ENCODE measurements at places on chromosomes 16 and 17.

DNA sequence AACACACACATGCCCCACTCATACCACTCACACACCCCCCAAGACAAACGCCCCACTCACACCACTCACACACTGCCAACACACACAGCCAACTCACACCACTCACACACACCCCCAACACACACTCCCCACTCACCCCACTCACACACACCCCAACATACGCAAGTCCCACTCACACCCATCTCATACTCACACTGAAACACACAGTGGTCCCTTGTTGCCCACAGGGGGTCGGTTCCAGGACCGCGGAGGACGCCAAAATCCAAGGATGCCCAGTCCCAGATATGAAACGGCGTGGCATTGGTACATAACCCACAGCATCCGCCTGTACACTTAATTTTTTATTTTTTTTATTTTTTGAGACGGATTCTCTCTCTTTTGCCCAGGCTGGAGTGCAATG lies 20.9 kb downstream of the RNF213 start:
- no peak for DNase-seq

DNA sequence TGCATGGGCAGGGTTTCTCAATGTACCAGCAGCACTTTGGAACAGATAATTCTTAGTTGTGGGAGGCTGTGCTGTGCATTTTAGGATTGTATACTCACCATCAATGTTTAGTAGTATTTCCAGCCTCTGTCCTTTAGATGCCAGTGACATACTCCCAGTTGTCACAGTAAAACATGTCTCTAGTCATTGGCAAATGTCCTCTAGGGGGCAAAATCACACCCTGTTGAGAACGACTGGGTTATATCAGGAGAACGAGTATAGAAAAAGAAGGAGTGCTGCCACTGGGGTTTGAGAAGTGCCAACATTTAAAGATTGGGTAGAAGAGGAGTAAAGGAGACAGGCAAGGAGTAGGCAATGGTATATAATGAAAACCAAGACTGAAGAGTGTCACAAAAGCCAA lies 37.9 kb upstream of the SMIM36 start:
- no peak for DNase-seq

DNA sequence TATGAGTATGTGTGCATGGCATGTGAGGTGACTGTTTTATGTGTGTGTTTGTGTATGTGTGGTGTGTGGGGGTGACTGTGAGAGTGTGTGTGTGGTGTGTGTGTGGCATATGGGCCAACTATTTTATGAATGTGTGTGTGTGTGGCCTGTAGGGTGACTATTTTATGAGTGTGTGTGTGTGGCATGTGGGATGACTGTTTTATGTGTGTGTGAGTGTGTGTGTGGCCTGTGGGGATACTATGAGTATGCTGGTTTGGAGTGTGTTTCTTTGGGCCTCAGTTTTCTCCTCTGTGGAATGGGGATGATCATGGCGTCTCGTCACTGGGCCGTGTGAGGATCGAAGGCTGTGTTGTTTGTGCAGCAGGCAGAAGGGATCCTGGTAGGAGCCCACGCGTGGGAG lies 152.1 kb upstream of the PLCG2 start:
- DNase-seq: no peak

GRCh38 chr16:54418903-54419302 lies 132.3 kb upstream of the IRX3 start:
- no peak for DNase-seq

All from NCI-H2081 (cell line).